Lung (tissue), 17 donors: ENCODE measurements at places on chromosomes 4 and X.

DNA sequence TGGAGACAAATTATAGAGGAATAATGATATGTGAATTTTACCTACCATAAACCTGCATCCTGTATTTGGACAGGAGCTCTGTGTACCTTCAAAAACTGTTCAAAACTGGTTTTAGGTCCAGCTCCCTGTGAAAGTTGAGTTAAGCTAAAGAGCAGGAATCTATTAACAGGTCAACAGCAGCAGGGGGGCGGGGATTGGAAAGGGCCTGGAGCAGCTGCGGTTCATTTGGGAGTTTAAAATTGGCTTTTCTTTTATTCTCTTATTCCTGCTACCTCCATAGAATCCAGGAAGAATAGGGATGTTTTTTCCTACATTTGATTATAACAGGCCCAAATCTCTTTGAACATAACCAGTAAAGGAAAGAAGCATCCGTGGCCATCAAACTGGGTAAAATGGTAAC lies 23.8 kb downstream of the SHROOM3 start:
- H3K36me3 ChIP-seq = no peaks in the 10 kb centered on the region
- no peaks in the 10 kb centered on the region for H3K27me3 ChIP-seq
- H3K4me1 ChIP-seq = no peaks in the 10 kb centered on the region
- peak; percentile 9 for DNase-seq
- no peak overlapping the region for H3K4me3 ChIP-seq

DNA sequence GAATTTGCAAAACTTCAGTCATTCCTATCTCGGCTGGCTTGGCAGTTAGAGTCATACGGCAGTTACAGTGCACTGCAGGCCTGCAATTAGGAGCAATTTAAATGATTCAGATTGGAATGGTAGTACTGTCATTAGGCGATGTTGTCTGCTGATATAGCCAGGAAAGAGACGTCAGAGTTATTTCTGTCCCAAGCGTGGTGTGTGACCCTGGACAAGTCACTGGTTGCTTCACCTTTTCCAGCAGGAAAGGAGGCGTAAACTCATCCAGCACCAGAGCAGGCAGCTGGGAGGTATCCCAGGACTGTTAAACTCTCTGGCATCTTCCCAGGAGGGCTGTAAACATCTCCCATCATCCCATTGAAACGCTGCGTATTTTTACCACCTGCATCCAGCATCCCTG lies 836 bp upstream of the LNX1 start:
- H3K27ac ChIP-seq = no peak overlapping the region
- no peak overlapping the region for H3K4me3 ChIP-seq
- no peaks in the 10 kb centered on the region for H3K36me3 ChIP-seq
- H3K27me3 ChIP-seq = no peaks in the 10 kb centered on the region
- peak; percentile 32 for DNase-seq

- H3K36me3 ChIP-seq = no peaks in the 10 kb centered on the region
- no peak for DNase-seq
- peaks cover 5% of the 10 kb centered on the region for H3K4me1 ChIP-seq
- H3K27ac ChIP-seq = peak overlapping the region; percentile 98
- no peak overlapping the region for H3K4me3 ChIP-seq
These were observed 1.6 kb downstream of the CLOCK start for GRCh38 chr4:55545151-55545550.

GRCh38 chr4:87497159-87497558 lies 32.0 kb downstream of the SPARCL1 start:
- no peak overlapping the region for H3K4me3 ChIP-seq
- no peaks in the 10 kb centered on the region for H3K27me3 ChIP-seq
- DNase-seq = peak; percentile 55

DNA sequence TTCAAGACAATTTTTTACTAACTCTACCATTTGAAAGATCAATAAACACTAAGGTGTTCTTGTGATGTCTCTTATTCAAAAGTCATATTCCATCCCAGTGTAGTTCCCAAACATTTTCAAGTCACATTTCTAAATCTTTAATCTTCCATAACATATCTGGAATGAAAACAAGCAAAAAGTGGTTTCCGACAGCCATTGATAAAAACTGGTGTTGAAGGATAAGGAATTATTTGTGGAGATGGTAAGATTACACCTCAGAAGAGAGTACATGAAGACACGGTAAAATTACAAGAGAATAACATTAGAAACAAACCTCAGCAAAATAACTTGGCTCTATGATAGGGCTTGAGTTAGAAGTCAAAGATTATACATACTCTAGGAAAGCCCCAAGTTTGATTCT lies 4.3 kb downstream of the CHIC2 start:
- no peak overlapping the region for H3K27ac ChIP-seq
- no peaks in the 10 kb centered on the region for H3K27me3 ChIP-seq
- no peak overlapping the region for H3K4me3 ChIP-seq
- DNase-seq = no peak

GRCh38 chr4:144181391-144181790 lies 40.9 kb upstream of the GYPA start:
- no peak overlapping the region for H3K4me3 ChIP-seq
- no peak overlapping the region for H3K27ac ChIP-seq
- DNase-seq = no peak
- H3K36me3 ChIP-seq = no peaks in the 10 kb centered on the region
- no peaks in the 10 kb centered on the region for H3K4me1 ChIP-seq

GRCh38 chr4:144565527-144566195 lies 80.3 kb upstream of the HHIP start:
- H3K36me3 ChIP-seq = no peaks in the 10 kb centered on the region
- H3K4me3 ChIP-seq = no peak overlapping the region
- no peak overlapping the region for H3K27ac ChIP-seq
- DNase-seq = no peak
- H3K27me3 ChIP-seq = no peaks in the 10 kb centered on the region
- peaks cover 6% of the 10 kb centered on the region for H3K4me1 ChIP-seq

DNA sequence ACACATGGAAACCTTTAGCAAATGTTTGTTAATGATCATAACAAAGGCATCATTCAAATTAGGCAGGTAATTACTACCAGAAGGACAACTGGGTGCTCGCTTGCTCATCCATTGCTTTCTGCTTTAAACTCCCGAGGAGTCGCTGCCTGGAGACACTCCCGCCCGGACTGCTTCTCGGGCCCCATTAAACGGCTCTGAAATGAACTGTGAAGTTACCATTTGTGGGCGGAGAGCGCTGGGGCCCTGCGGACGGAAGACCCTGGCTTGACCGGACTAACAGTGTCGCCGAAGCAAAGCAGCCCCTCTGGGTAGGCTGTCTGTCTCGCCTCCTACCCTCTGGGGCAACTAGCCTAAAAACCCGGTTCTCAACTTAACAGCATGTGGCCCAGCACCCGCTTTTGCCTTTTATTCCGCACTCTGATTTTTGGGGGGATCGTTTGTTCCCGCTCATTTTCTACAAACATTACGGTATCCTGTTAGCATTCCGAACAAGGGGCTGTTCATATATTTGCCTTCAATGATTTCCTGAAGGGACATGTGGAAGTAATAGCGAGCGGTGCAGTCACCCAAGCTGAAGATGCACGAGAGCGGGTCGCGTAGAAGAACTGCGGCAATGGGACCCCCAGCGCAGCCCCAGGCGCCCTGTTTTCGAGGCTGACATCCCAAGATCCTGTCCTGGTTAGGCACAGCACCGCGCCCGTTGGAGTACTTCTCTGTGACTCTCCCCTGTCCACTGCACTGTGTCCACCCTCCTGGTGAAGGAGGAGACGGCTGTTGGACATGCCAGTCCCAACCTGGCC lies 1.6 kb upstream of the PDGFRA start:
- H3K27ac ChIP-seq = peak overlapping the region; percentile 2
- H3K4me1 ChIP-seq = no peaks in the 10 kb centered on the region
- DNase-seq = peak; percentile 94
- peaks cover 7% of the 10 kb centered on the region for H3K27me3 ChIP-seq
- H3K4me3 ChIP-seq = peak overlapping the region; percentile 1

DNA sequence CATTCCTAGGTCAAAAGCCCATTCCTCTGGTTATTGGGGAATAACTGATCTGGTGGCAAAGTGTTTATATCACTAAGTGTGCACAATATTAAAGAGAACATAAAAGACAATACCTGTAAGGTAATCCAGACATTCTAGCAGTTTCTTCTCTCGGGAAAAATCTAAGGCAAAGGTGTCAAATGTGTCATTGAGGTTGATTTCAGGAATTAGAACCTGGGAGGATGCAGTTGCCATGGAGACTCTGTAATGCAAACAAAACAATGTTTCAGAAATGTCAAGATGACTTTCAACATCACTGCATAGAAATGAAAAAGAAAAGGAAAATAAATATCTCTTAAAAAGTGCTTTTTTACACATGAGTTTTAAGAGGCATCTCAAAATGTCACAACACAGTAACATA lies 145.9 kb downstream of the MID1 start:
- peaks cover 10% of the 10 kb centered on the region for H3K27me3 ChIP-seq
- no peaks in the 10 kb centered on the region for H3K36me3 ChIP-seq
- H3K27ac ChIP-seq = no peak overlapping the region
- H3K4me3 ChIP-seq = no peak overlapping the region

- peaks cover 97% of the 10 kb centered on the region for H3K27me3 ChIP-seq
- H3K4me1 ChIP-seq = peaks cover 14% of the 10 kb centered on the region
- DNase-seq = peak; percentile 13
- no peak overlapping the region for H3K27ac ChIP-seq
- H3K4me3 ChIP-seq = no peak overlapping the region
- H3K36me3 ChIP-seq = no peaks in the 10 kb centered on the region
These were observed 7.7 kb upstream of the HAND2 start for GRCh38 chr4:173537613-173538147.

DNA sequence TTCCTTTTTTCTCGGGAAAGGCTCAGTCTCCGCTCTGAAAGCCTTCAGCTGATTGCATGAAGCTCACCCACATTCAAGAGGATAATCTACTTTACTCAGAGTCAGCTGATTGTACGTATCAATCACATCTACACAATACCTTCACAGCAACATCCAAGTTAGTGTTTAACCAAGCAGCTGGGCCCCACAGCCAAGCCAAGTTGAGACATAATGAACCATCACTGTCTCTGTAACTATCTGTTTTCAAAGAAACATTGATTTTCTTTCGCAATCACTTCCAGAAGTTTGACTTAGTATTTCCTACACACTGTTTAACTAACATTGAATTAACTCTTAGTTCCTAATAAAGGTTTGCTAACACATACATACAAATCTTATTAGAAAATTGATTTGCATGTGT lies 40.3 kb downstream of the RWDD4 start:
- no peak overlapping the region for H3K27ac ChIP-seq
- no peaks in the 10 kb centered on the region for H3K36me3 ChIP-seq
- DNase-seq = peak; percentile 59
- H3K4me1 ChIP-seq = peaks cover 6% of the 10 kb centered on the region
- H3K27me3 ChIP-seq = no peaks in the 10 kb centered on the region
- H3K4me3 ChIP-seq = no peak overlapping the region

GRCh38 chr4:177860171-177860570 lies 417.9 kb upstream of the AGA start:
- no peak overlapping the region for H3K4me3 ChIP-seq
- H3K27ac ChIP-seq = no peak overlapping the region
- DNase-seq = no peak
- H3K27me3 ChIP-seq = no peaks in the 10 kb centered on the region
- no peaks in the 10 kb centered on the region for H3K4me1 ChIP-seq

DNA sequence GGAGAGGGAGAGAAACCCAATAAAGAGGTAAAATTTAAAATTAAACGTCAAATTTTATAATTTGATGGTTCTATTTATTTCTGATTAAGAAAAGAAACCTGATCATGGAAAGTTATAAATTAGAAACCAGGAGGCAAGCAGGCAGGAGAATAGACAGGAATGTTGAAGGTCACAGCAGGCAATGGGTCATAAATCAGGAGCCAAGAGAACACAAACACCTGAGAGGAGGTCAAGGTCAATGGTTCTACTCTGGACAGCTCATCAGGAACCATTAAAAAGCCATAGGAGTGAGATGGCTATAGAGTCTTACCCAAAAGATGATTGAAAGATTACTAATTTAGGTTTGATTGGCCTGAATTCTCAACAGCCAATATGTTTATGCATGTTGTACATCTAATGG lies 126.9 kb upstream of the HCCS start:
- H3K4me1 ChIP-seq = no peaks in the 10 kb centered on the region
- H3K27ac ChIP-seq = no peak overlapping the region
- peaks cover 3% of the 10 kb centered on the region for H3K27me3 ChIP-seq
- H3K36me3 ChIP-seq = no peaks in the 10 kb centered on the region
- no peak for DNase-seq

GRCh38 chrX:129823522-129823921 lies 20.2 kb downstream of the ZDHHC9 start:
- no peaks in the 10 kb centered on the region for H3K4me1 ChIP-seq
- H3K27ac ChIP-seq = no peak overlapping the region
- no peak for DNase-seq
- no peaks in the 10 kb centered on the region for H3K27me3 ChIP-seq
- H3K36me3 ChIP-seq = no peaks in the 10 kb centered on the region

- no peaks in the 10 kb centered on the region for H3K36me3 ChIP-seq
- H3K4me3 ChIP-seq = no peak overlapping the region
- H3K27me3 ChIP-seq = no peaks in the 10 kb centered on the region
- no peak for DNase-seq
These were observed 100.3 kb upstream of the DDIT4L start for GRCh38 chr4:100290585-100290984.

DNA sequence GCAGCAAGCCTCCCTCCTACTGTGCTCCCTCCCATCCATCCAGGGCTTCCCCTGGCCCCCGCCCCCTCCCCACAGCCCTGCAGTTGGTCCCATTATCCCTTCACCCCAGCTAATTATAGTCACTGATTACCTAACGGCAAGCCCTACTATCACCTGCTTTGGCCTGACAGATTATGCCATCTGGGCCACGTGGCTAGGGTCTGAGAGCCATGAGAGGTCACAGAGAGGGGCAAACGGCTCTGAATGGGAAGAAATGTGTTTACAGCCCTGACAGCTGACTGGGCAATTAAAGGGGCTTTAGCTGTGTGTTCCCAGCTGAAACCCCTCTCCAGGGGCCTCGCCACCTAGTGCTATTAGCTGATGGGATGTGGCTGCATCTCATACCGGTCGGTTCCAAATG lies 134.4 kb upstream of the CPEB2 start:
- H3K4me1 ChIP-seq = no peaks in the 10 kb centered on the region
- H3K4me3 ChIP-seq = no peak overlapping the region
- H3K27ac ChIP-seq = no peak overlapping the region

- H3K4me3 ChIP-seq = no peak overlapping the region
- no peaks in the 10 kb centered on the region for H3K27me3 ChIP-seq
- peaks cover 4% of the 10 kb centered on the region for H3K36me3 ChIP-seq
- no peak for DNase-seq
- no peak overlapping the region for H3K27ac ChIP-seq
These were observed 25.3 kb downstream of the LRP2BP start for GRCh38 chr4:185370268-185370949.

- no peaks in the 10 kb centered on the region for H3K4me1 ChIP-seq
- no peak overlapping the region for H3K27ac ChIP-seq
- no peak overlapping the region for H3K4me3 ChIP-seq
- H3K27me3 ChIP-seq = no peaks in the 10 kb centered on the region
- no peak for DNase-seq
These were observed 765.7 kb upstream of the POU3F4 start for GRCh38 chrX:82742351-82742750.

DNA sequence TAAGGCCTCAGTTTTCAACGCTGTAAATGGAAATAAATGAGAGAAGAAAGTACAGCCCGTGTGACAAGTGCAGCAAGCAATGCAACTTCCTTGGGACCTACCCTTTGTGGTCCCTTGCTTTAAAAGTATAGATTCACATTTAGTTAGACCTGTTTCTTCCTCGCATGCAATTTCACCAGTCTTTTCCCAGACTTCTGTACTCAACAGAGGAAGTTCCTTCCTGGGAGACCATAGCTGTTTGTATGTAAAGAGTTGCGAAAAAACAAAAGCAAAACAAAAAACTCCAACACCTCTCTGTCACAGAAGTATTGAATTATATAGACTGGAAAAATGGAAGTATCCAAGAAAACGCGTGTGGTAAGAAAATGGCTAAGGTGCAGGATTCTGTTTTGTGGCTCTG lies 1.1 kb upstream of the IRF2 start:
- no peaks in the 10 kb centered on the region for H3K36me3 ChIP-seq
- peak overlapping the region; percentile 86 for H3K4me3 ChIP-seq
- H3K4me1 ChIP-seq = no peaks in the 10 kb centered on the region
- DNase-seq = no peak
